ENCODE measurements at places on chromosomes 4 and X. TPM values are rescaled to one million over a fixed set of nuclear protein-coding genes. Genes with fewer than 3 reads are reported as not detected.

The FGD1 gene
- 6.9 TPM for total RNA-seq

The SYP gene
- total RNA-seq = 52.3 TPM

The PFKFB1 gene
- 0.41 TPM for total RNA-seq

The GRIA3 gene
- 13.4 TPM for total RNA-seq

The FAT4 gene
- total RNA-seq = 8.8 TPM

The ADH6 gene
- total RNA-seq = not detected

The STARD8 gene
- 16.7 TPM for total RNA-seq

The PNMA6F gene
- total RNA-seq = not detected

The TIGD4 gene
- total RNA-seq = 0.34 TPM
